ENCODE measurements at places on chromosomes 5 and 9. TPM values are rescaled to one million over a fixed set of nuclear protein-coding genes. Genes with fewer than 3 reads are reported as not detected.

The WNK2 gene
- total RNA-seq: 11.2 TPM

- DNase-seq: no peak
These were observed 412.7 kb upstream of the BRINP1 start for GRCh38 chr9:119781886-119782285.

DNA sequence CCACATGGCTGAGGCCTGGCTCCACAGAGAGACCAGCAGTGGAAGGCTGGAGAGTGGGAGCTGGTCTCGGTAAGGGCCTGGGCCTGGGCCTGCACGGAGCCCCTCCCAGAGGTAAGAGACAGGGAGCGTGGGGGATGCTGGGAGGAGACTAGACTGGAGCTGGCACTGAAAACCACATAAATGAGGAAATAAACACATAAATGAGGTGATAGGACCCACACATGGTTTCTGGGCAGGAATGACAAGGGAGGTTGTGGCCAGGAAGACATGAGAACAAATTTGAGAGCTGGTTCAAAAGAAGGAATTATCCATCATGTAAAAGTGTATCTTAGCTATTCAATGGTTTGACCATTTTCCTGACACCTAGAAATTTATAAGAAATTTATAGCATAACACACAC, 451.7 kb upstream of the DAP start:
- no peak for DNase-seq

- DNase-seq: peak; percentile 47
These were observed at the start of gene RNF224 for GRCh38 chr9:137227054-137227852. TSS of gene RNF224 (plus strand) at chr9:137227502. CDS start at chr9:137228336, 834 bp downstream.

DNA sequence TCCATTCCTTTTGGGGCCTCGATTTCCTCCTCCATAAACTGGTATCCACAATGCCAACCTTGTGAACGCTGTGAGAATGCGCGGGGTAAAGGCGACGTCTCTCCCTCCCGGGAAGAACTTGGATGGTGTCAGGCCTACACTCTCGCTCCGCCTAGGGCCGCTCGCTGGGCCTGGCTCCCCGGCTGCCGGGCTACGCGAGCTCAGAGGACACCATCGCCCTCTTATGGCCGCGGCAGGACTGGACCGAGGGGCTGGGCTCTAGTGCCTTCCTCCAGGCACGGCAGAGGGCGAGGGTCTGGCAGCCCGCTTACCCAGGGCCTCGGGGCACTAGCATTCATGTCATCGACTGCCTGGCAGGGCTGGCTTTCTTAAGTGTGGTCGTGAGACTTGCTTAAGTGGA, 1.3 kb upstream of the EXOSC2 start:
- no peak for DNase-seq

DNA sequence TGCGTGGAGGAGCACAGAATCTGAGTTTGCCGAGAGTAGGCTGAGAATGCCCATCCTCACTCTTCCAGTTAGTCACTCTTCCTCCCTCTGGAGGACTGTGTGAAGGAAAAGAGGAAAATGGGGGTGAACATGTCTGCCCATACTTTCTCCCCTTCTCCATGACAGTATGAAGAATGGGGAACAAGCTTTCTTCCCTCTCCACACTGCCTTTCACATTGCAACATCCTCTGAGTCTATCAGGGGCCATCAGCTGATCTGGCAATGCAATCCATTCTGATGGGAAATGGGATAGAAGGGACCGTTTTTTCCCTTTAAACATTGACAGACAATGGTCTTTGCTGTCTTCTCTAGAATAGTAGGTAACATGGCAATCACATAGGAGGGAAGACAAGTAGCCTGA, 56.8 kb downstream of the UGCG start:
- no peak for DNase-seq

GRCh38 chr5:150601491-150602345, 38.7 kb upstream of the SYNPO start:
- DNase-seq: no peak

GRCh38 chr5:159343295-159344094, 13.2 kb upstream of the IL12B start:
- DNase-seq: no peak

GRCh38 chr5:55585206-55585610, 50.4 kb upstream of the PLPP1 start:
- DNase-seq: no peak

- no peak for DNase-seq
These were observed 213.1 kb downstream of the RFK start for GRCh38 chr9:76181020-76181641.

DNA sequence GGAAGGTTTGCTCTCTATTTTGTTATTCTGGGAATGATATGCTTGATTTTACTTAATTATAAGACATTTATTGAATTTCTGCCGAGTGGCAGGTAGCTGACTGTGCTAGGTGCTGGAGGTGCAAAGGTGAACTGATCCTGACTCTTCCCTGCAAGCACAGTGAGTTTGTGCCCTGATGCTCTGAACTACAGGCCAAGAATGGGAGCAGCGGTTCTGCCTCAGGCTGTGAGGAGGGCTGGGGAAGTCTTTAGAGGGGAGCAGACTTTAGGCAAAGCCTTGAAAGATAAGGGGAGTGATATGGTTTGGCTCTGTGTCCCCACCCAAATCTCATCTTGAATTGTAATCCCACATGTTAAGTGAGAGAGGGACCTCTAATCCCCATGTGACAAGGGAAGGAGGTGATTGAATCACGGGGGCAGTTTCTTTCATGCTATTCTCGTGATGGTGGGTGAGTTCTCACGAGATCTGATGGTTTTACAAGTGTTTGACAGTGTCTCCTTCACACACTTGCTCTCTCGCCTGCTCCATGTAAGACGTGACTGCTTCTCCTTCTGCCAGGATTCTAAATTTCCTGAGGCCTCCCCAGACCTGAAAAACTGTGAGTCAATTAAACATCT, 73.1 kb downstream of the NDFIP1 start:
- DNase-seq: no peak

- DNase-seq: no peak
These were observed 61.6 kb downstream of the SETX start for GRCh38 chr9:132293145-132293721.

DNA sequence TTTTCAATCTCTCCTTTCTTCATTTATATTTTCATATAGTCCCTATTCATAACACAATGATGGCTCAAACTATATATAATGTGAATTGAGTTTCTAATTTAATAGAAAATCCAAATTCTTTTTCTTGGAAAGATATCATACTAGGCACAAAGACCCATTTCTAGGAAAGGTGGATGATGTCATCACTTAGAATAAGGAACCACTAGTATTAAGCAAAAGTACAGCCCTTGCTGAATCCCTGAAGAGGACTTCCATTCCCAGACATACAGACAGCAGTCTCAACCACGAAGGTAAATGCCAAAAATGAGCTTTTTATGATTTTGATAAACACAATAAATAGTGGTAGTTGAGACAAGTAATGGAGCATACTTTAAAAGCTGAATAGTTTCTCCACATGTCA, 210.0 kb downstream of the FBN2 start:
- no peak for DNase-seq

Data from skin of body (tissue), 3 donors.